ENCODE measurements at places on chromosomes 3 and 15.

GRCh38 chr15:62706317-62706716 lies 336.2 kb upstream of the TPM1 start:
- no peak for DNase-seq

GRCh38 chr15:40111888-40112287 lies 3.2 kb upstream of the BMF start:
- DNase-seq = no peak

DNA sequence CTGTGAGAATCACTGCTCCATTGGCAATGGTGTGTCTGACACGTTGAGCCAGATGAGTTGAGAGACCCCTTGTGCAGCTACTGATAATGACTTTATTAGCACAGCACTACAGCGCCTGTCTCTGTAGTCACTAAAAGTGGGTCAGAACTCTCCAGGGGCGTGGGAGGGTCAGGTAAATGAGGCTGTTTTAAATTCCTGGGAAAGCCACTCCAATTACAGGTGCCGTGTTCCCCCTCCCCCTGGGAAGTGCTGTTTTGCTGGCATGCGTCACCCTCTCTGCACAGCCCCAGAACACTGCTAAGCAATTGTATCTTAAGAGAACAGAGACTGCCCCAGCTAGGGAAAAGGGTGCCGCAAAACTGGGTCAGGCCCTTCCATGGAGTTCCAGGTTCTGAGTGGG lies 21.5 kb upstream of the CPNE9 start:
- no peak for DNase-seq

GRCh38 chr3:45739991-45740390 lies 50.8 kb downstream of the SACM1L start:
- DNase-seq = no peak

- DNase-seq = no peak
Observed at GRCh38 chr3:40333852-40334251, 24.3 kb downstream of the EIF1B start.

DNA sequence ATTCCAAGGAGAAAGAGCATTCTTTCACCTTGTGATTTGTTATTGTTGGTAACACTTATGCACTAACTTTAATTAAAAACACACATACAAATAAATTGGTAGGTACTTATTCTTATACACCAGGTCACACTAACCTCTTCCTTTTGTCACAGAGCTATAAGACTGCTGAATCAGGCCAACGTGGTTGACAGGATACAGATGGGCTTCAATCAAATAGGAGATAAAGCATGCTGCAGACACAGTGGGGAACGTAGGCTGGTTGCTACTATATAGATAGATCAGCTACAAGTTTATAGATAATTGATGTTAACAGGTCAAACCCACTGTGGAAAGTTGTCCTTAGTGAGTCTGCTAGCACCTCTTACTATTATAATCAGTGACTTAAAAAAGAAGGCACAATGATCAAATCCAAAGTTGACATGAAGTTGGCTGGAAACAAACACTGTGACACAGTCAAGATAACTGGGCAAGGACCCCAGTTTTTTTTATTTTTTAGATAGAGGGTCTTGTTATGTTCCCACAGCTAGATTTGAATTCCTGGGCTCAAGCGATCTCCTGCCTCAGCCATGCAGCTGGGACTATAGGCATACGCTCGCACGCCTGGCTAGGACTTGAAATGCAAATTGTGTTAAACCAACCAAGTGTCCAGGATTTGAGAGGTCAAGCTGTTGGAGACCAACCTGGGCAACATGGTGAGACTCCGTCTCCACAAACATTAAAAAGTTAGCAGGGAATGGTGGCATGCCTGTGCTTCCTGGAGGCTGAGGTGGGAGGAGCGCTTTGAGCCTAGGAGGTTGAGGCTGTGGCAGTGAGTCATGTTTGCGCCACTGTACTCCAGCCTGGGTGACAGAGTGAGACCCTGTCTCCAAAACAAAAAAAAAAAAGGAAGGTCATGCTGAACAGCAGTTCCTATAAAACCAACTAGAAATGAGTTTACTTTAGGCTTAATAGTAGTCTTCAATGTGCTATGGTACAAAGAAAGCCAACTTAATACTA lies 97.9 kb upstream of the MEX3B start:
- DNase-seq = no peak

DNA sequence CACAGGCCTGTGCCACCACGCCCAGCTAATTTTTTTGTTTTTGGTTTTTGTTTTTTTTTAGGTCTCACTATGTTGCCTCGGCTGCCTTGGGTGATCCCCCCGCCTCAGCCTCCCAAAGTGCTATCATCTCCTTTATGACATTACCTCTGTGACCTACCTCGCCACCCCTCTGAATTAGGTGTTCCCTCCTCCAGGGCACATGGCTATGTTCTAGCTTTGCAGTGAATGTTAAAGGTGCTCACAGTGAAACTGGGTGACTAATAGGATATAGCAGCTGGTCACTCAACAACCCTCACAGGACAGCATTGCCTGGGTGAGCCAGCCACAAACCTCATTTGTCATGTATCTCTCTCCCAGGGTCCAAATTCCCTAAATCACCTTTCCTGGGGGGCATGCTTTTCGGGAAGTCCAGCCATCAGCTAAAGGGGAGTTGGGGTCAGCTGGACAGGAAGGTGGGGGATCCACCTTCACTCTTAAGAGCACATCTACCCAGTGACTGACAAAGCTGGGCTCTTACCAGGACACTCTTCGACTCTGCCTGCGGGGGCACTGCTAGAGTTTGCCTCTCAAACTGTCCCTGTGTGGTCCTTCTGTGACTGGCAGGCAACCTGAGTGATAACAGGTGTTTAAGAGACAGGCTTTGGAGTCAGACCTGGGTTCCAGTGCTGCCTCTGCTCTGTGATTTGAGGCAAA lies 1.6 kb upstream of the TTLL3 start:
- no peak for DNase-seq

- DNase-seq = no peak
Observed at GRCh38 chr3:4306860-4307259, 3.7 kb downstream of the SETMAR start.
